Activated CD8-positive, alpha-beta memory T cell treated with anti-CD3 and anti-CD28 coated beads for 4 hours (primary cell): ENCODE measurements at places on chromosomes 7 and 10.

- DNase-seq, result no peak
Observed at GRCh38 chr10:65751896-65752295, 1173.9 kb upstream of the LRRTM3 start.

- no peak for DNase-seq
Observed at GRCh38 chr10:114024876-114025610, 18.6 kb upstream of the ADRB1 start.

DNA sequence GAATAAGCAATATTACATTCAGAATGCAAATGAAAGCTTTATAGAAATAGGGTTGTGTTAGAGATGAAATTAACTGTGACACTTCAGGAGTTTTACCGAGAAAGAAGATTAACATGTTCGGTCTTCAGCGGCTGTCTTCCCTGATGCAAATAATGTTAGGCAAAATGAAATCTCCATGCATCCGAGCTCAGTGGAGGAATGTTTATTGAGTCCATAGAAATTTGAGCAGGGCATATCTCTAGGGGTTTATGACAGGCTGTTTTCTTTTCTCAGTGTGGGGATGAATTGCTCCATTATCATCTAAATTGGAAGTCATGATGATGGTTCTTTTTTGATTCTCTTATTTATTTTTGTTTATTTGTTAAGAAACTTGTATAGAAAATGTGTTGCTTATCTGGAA lies 31.7 kb downstream of the DYNC1I1 start:
- DNase-seq, result no peak

DNA sequence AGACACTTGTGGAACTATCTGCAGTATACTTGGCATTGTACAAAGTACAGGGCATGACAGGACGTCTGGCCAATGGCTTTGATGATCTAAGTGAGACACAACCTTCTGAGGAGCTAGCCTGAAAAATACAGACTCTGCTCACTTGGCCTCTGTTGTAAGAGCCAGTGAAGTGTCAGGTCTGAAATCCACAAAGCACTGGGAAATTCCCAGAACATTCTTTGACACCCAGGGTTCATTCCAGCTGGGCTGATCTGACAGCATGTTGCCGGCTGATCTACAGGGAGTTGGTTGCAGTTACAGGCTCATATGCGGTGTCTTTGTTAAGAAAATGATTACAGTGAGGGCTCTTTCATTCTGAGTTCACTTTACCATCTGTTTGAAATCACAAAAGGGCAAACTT lies 354.6 kb downstream of the PHF14 start:
- DNase-seq, result no peak

DNA sequence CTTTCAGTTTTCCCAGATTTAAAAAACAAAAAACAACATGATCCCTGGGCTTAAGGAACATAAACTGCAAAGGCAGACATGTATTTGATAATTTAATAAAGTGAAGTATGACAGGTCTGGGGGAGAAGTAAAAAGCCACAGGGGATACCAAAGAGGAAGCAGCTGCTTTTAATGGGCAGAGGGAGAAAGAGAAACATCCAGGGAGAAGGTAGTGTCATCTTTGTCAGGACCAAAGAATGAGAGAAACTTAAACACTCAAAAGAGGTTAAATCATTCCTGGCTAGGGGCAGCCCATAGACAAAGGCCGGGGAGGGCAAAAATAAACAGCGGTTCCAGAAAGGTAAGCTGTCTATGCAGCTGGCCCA lies 94.5 kb downstream of the GRB10 start:
- no peak for DNase-seq

- no peak for DNase-seq
Observed at GRCh38 chr10:767211-767610, 77.7 kb upstream of the DIP2C start.

DNA sequence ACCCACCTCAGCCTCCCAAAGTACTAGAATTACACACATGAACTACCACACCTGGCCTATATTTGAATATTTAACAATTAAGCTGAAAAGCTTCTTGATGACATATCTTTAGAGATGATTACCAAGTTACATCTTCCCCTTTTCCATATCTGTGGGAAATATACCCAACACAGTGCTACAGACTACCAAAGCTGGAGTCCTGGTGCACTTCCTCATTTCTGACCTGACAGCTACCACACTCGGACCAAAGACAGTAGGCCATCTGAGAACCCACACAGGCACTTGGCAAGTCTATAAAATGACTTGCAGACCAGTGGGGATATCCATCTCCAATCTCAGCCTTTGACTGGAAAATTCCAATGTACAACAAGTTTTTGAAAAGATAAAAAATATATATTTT lies 270.4 kb upstream of the KLF14 start:
- no peak for DNase-seq

DNA sequence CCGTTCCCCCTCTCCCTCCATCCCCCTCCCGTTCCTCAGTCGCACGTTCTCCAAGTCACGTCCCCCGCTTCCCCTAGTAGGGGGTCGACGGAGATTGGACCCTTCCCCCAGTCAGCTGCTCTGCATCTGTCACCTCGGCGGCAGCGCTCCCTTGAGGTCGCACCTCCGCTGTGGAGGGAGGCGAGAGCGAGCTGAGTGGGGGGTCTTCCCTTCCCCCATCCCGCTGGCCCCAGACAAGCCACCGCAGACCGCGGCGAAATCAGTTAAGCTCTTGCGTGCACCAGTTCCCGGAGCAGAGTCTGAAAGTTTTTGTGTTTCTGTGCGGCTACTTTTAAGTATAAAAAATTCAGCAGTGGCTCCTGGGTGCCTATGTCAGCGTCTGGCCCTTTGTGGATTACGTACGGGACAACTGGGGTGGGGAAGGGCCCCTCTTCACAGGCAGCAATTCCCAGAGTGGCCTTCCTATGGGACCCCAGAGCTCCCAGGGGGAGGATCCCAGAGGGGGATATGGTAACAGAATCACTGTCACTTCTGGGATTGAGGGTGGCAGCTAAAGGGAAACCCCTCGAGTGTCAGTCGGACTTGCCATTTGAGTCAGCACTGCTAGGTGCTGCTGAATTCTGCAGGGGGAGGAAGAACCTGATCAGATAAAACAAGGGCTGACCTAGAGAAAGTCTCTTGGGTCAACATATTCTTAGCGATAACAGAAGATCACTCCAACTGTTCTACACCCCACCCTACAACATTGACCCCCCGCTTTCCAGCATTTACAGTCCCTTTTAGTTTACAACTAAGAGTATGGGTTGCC lies 12.5 kb upstream of the DDIT4 start:
- DNase-seq, result no peak

DNA sequence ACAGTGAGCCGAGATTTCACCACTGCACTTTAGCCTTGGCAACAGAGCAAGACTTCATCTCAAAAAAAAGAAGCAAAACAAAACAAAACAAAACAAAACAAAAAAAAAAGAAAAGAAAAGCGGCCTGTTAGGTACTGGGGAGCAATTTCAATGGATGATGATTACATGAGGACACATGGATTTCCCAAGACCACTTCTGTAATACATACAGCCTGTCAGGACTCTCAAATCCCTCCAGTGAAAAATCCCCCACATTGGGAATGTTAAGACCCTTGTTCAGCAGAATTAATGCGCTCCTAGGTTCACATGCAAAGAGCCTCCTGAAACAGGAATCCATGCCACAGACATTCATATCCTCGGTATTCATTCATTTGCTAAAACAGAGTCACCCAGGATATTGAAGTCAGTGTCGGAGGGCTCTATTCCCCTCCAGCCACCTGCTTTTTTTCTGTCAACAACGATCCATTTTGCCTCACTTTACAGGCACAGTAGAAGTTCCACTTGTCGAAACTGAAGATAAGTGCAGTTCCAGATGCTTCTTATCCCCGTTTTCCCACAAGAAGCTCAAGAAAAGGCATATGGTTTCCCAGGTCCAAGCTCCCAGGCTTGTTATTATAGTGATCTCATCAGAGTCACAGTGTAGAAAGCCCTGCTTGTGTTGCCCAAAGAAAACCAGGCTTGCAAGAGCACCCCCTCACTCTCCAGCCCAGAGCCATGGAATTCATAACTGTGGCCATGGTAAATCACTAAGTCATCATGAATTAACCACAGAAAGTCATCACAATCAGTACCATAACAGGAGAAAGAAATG lies 20.2 kb downstream of the SLC16A12 start:
- no peak for DNase-seq

GRCh38 chr7:41955451-41955850 lies 252.6 kb upstream of the INHBA start:
- no peak for DNase-seq

GRCh38 chr7:28845106-28845505 lies 113.0 kb downstream of the TRIL start:
- no peak for DNase-seq

DNA sequence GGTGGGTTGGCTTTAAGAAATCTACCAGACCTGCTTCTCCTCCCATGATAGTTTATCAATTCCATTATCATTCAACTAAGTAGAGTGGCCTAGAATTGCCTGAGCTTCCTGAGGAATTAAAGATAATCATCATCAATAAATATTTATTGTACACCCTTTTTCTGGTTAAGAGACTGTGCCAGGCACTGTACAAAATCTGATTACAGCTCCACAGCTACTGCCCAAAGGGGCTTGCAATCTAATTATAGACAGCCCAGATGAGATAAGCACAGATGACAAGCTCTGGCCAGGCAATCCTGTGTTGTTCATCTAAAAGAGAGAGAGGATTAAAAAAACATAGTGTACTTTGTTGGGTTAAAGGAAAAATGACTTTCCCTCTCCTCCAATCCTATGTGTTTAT lies 586.4 kb downstream of the GATA3 start:
- DNase-seq, result no peak

GRCh38 chr7:50588937-50589336 lies 23.7 kb upstream of the DDC start:
- DNase-seq, result no peak

- DNase-seq, result no peak
Observed at GRCh38 chr10:126687121-126687606, 16.7 kb upstream of the C10orf90 start.

- DNase-seq, result no peak
Observed at GRCh38 chr7:14717816-14718215, 184.7 kb downstream of the DGKB start.

DNA sequence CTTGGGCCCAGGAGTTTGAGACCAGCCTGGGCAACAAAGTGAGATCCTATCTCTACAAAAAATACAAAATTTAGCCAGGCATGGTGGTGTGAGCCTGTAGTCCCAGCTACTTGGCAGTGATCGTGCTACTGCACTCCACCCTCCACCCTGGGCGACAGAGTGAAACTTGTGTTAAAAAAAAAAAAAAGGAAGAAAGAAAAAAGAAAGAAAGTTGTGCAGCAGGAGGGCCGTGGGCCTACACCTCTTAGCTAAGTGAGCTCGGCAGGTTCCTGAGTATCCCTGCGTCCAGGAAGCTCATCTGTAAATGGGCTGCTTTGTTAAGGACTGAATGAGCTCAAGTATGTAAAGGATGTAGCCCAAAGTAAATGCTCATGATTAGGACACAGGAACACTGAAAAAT lies 155.0 kb downstream of the RNF216 start:
- no peak for DNase-seq

DNA sequence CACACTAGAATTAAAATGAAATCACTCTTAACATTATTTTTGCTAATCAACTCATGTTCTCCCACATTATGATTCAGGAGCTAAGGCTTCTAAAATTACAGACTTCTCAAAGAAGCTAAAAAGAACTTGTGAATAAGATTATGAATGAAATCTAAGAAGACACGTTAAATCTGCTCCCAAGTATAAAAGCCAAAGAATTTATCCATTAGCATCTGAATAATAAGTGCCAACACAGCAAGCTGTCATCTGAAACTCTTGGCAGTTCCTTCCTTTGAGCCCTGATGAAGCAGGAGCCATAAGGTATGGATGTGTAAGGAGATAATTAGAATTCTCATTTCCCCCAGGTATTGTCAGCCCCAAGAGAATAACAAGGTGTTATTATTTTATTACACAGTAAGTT lies 50.3 kb downstream of the TPK1 start:
- DNase-seq, result no peak

GRCh38 chr7:64618785-64619456 lies 47.0 kb upstream of the ZNF107 start:
- DNase-seq, result no peak

DNA sequence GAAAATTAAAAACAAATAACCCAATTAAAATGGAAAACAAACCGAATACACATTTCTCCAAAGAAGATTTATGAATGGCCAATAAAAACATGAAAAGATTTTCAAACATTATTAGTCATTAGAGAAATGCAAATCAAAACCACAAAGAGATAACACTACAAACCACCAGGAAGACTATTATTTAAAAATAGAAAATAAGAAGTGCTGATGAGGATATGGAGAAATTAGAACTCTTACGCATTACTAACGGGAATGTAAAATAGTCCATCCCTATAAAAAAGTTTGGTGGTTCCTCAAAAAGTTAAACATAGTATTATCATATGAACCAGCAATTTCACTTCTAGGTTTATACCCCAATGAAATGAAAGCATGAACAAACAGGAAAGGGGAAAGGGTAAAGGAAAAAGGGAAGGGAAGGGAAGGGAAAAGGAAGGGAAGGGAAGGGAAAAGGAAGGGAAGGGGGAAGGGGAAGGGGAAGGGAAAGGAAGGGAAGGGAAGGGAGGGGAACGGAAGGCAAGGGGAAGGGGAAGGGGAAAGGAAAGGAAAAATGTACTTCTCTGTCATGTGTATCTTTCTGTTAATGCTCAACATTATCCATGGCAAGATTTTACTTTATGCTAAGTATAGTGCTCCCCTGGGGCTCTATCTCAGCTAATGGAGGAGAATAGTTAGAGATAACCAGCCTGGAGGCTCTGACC lies 125.3 kb upstream of the RSU1 start:
- no peak for DNase-seq

GRCh38 chr10:86387178-86387794 lies 20.7 kb upstream of the GRID1 start:
- no peak for DNase-seq

DNA sequence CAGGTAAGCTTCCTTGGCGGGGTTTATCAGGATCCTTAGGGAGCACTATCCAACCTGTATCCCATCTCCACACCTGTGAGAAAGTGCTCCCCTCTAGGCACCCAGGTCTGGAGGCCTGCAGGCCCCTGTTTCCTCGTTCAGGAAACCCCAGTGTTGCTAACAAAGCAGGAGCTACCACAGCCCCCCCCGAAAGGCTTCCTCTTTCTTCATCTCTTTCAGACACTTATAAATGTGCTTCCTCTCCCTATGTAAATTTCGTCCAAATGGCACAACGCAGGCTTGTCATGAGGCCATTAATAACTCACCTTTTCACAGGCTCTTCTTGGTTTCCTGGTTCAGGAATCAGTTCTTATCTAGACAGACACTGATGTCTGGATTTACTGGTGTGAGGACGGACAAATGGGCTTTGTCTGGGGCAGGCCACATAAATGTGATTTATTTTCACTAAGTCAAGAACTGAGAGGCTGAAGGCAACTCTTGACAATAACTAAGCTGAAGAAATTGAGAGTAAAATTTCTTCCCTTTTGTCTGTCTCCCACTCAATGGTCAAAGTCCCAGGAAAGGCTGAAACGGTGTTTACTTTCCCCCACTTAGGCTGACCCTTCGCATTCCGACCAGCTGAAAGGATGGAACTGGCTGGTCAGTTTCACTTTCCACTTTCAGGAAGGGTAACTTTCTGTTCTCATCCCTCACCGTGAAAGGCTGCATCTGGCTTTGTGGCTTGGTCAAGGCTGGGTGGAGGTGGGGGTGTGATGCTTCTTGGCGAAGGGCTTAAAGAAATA lies 46.8 kb downstream of the PIK3AP1 start:
- DNase-seq, result no peak

- DNase-seq, result no peak
Observed at GRCh38 chr10:87646192-87646909, 13.3 kb upstream of the PAPSS2 start.

- no peak for DNase-seq
Observed at GRCh38 chr7:151684408-151685175, 164.9 kb upstream of the RHEB start.
